Activated T-cell treated with anti-CD3 and anti-CD28 coated beads, Interleukin-2, amount 50 U/mL, for 48 hours (primary cell): ENCODE measurements at places on chromosomes 16 and 17.

GRCh38 chr16:70157477-70158260 is 15.9 kb upstream of the CLEC18C start:
- DNase-seq, result no peak

- no peak for DNase-seq
These were observed 8.2 kb upstream of the RPL27 start for GRCh38 chr17:42989726-42990652.

GRCh38 chr16:59168461-59169114 is 434.5 kb upstream of the GOT2 start:
- no peak for DNase-seq

GRCh38 chr17:79948945-79949655 is 86.6 kb downstream of the TBC1D16 start:
- no peak for DNase-seq

DNA sequence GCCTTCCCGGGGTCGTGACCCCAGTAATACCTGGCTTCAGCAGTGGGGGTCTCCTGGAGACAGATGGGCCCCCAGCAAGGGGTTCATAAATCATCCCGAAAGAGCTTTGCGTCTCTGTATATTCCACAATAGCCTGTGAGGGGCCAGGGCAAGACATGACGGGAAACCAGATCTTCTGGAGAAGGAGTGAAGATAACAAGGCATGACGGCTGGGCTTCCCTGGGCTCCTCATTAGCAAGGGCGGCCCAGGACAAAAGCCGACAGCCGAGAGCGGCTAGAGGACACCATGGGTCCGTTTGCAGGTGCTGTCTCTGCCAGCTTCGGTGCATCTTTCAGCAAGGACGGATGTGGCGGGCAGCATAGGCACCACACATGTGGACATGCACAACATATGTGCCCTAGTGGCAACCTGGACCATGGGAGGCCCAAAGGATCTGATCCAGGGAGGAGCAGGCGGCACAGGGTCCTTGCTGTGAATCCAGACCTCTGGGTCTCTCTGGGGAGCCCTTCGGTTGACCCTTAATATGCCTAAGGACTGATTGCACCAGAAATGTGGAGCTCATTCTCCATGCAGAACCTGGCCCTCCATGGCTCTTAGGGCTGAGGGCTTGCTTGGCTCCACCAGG is 136.9 kb upstream of the FOXF1 start:
- DNase-seq, result no peak

GRCh38 chr17:66946251-66946650 is 18.3 kb upstream of the CACNG4 start:
- no peak for DNase-seq

DNA sequence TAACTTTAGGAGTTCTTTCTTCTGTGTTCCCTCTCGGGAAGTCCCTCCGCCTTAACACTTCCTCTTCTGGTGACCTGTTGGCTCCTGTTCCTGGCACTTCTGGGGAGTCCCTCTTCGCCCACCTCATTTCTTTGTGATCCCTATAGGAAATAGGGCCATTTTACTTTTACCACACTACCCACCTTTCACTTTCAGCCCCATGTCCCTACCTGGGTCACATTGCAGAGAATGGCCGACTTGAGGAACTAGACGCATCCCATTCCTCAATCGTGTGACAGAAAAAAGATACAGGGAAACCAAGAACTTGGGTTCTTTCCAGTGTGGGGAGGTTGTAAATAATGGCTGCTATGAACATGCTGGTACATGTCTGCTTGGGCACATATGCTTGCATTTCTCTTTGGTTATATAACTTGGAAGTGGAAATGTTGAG is 6.6 kb downstream of the IL21R start:
- DNase-seq, result peak; percentile 55

GRCh38 chr17:66260275-66260674 is 31.1 kb upstream of the APOH start:
- DNase-seq, result no peak

DNA sequence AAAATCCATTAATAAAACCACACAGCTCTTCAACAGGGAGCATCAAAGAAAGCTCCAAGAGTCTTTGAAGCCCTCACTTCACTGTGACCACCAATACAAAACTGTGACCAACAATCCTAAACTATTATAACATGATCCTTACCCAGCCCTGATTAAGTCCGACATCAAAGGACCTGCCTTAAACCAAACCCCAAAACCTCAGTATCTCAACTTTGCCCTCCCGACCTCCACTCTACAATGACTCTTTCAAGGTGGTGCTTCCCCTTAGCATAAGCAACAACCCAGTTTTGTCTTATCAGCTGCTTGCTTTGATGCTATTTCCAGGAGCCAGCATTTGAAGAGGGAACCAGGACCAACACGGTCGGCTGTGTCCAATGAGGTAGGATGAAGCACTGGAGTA is 8.5 kb upstream of the PRSS22 start:
- no peak for DNase-seq

DNA sequence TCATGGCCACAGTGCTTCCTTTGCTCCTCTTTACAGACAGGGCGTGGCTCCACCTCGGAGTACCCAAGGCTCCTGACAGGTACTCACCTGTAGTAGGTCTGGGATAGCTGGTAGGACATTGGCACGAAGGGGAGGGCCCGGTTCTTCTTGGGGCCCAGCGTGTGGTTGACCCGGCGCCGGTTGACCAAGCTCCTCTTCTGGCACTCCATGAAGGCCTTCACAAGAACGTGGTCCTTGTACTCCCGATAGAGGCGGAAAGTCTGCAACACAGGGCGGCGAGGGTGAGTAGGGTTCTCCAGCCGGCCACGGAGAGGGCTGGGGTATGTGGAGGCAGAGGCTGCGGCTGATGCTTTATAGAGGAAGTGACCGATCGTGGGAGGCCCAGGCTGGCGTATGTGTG is 69.7 kb downstream of the IL21R start:
- DNase-seq, result no peak

GRCh38 chr16:78755751-78756661 is 656.6 kb downstream of the WWOX start:
- no peak for DNase-seq

DNA sequence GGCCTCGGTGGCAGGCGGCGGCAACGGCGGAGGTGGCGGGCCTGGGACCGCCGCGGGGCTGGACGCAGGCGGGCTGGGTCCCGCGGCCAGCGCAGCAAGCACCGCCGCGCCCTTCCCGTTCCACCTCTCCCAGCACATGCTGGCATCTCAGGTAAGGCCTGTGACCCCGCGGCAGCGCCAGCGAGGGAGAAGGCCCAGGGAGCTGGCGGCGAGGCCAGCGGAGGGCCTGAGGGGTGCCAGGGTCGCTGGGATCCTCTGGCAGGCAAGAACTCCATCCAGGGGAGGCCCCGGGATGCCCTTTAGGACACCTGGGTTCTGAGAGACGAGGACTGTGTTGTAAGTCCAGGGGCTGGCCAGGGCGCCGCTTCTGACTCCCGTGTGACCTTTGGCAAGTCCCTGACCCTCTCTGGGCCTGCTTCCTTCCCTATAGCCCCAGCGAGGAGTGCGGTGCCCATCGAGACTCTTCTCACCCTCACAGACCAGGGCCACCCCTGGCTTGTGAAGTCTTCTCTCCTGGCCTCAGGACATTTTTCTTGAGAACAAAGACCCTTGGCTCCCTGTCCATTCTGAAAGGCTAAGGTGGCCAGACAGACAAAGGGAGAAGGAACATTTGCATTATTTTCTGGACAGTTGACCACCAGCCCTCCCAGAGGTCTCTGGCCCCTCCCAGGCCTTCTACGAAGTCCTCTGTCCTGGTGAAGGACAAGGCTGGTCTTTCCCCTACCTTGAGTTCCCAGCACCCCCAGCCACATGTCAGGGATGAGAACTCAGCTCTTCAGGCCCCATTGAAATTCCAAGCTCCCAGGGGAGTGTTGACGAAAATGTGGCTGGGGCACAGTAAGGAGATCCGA is 6.3 kb downstream of the TBX2 start:
- no peak for DNase-seq

DNA sequence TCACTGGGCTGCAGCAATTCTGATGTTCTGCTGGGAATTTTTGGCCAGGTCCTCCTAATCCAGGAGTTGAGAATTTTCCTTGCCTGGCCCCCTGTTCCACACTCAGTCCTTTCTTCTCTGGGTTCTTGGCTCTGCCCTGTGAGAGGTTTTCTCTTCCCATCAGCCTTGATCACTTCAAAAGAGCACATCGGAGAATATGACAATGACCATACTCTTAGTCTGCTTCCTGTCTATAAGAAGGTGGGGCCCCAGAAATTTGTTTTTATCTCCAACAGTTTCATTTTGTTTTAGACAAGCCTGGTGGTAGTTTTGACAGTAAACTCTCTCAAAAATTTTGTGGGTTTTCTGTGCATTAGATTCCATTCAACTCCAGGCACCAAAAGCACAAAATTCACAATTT is 70.7 kb downstream of the C17orf67 start:
- no peak for DNase-seq

- no peak for DNase-seq
These were observed 464.4 kb downstream of the CDH11 start for GRCh38 chr16:64657316-64658011.

- no peak for DNase-seq
These were observed 3.4 kb upstream of the MMD start for GRCh38 chr17:55424893-55425540.

GRCh38 chr16:15457958-15458357 is 23.6 kb downstream of the BMERB1 start:
- no peak for DNase-seq

DNA sequence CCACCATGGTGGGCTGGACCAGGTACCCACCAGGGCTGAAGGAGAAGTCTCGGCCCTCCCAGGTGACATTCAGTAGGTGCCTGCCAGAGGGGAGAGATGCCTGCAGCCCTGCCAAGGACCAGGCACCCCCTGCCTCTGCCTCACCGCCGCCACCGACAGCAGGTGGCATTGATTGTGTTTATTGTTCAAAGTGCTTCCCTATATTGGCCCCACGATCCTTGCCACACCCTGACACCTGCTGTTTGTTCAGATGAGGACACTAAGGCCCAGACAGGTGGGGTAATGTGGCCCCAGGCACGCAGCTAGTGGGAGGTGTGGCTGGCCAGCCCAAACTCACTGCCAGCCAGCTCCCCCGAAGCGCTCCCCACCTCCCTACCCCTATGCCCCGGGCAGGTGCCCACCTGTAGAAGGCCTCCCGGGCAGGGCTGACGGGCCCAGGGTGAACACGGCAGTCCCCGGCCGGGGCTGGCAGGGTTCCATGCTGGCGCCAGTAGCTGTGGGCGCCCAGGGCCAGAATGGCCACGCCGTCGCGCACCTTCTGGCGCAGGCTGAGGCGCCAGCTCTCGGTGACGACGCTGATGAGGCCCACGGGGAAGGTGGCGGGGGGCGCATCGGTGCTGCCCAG is 8.0 kb downstream of the GRIN2C start:
- no peak for DNase-seq

DNA sequence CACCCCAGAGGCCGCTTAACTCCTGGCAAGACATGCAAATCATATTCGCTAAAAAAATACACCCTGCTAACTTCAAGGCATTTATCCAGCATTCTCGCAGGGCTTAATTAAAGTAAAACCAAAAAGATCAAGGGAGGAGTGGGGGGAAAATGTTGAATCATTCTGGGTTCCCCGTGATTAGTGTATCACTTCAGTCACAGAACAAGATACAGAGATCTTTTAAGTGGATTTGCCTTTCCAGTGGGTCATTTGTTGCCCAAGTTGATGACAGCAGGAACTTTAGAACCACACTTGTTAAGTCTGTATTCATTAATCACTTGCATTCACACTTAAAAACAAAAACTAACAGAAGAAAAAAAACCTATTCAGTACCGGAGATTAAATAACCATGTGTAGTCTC is 17.3 kb downstream of the CRYBA1 start:
- no peak for DNase-seq

GRCh38 chr16:12553191-12553590 is 250.5 kb downstream of the CPPED1 start:
- no peak for DNase-seq

DNA sequence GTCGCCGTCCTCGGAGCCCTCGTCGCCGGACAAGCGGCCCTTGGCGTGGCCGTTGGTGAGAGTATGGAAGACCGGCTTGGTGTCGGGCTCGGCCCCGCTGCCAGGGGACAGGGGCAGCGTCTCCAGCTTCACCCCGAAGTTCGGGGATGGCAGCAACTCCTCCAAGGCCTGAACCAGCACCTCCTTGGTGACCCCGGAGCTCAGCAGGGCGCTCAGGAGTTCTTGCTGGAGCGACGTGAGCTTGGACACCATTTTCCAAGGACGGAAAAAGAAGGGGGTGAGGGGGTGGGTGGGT is 279 bp downstream of the HNF1B start:
- no peak for DNase-seq

GRCh38 chr16:84683691-84684591 is 15.9 kb upstream of the USP10 start:
- DNase-seq, result no peak

DNA sequence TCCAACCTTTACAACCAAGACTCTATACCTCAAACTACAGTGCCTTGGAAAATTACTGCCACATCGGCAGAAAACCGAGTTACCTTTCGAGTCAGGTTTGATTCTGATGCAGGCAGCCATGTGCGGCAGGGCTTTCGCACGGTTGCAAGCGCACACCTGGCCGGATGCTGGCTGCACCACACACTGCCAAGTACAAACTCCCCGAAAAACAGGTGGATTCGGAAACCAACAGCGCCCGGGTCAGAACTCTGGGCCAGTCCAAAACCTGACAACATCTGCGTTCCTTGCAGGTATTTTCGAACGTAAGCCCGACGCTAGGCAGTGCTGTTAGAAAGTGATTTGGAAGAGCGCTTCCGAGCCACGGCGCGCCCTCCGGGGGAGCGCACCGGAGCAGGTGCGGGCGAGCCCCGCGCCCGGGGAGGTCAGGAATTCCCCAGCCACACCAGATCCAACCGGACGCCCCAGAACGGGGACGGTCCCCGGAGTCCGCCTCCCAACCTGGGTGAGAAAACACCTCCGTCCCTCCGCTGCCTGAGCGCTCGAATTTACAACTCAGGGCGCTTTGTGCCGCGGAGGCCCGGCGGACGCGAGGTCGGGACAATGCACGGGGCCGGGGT is 1.2 kb downstream of the USP7 start:
- DNase-seq, result peak; percentile 50

DNA sequence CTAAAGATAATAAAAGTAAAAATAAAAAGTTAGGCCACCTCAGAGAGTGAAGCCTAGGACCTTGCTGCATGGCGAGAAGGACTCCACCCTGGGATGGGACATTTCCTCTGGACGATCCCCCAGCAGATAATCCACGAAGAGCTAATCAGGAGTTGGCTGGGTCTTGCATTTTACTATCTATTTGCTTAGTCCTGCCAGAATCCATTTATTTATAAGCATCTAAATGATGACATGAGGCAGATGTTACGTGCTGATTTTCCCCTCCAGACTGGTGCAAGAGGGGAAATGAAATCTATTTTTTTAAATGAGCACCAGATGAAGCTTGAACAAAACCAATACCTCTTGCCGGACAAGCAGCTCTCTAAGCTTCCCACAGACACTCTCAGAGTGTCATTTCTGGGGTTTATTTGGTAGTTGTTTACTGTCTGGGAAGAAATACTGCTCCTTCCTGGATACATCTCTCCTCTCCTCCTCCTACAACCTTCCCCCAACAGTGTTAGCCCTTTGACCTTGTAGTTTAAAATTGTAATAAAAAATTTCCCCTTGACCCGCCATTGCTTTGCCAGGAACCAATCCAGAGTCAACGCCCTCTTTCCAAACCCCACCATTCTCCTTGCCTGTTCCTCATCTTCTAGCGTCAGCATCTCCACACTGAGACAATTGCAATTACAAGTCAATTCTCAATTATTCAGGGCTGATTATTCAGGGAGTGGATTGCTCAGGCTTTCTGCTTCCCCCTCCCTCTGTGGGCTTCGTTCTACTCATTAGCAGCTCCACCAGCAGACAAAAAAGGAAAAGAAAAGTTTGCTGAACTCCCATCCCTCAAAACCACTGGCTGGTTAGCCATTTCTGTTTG is 63.0 kb downstream of the GSG1L start:
- no peak for DNase-seq

GRCh38 chr16:12587646-12588277 is 215.9 kb downstream of the CPPED1 start:
- no peak for DNase-seq
